ENCODE measurements at places on chromosomes 5 and 9.

- DNase-seq, result no peak
Observed at GRCh38 chr9:70893580-70894122, 227.8 kb downstream of the TRPM3 start.

DNA sequence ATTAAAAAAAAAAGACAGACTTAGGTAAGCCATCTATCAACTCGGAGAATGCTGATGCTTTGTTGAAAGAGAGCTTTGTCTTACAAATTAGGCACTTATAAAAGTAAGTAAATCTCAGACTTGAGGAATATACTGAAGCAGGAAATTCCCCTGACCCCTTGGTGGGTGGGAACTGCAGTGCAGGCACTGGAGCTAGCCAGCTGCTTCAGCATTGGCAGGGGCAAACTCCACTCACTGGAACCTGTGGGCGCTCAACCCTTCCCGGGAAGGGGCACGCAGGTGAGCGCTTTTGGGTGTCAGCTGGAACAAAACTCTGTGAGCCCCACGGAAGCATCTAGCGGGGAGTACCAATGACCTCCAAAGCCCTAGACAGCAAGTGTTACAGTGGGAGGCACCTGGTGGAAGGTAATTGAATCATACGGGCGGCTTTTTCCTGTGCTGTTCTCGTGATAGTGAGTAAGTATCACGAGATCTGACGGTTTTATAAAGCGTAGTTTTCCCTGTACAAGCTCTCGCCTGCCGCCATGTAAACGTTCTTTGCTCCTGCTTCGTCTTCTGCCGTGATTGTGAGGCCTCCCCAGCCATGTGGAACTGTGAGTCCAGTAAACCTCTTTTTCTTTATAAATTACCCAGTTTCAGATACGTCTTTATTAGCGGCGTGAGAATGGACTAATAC lies 628.0 kb upstream of the CDH18 start:
- no peak for DNase-seq

DNA sequence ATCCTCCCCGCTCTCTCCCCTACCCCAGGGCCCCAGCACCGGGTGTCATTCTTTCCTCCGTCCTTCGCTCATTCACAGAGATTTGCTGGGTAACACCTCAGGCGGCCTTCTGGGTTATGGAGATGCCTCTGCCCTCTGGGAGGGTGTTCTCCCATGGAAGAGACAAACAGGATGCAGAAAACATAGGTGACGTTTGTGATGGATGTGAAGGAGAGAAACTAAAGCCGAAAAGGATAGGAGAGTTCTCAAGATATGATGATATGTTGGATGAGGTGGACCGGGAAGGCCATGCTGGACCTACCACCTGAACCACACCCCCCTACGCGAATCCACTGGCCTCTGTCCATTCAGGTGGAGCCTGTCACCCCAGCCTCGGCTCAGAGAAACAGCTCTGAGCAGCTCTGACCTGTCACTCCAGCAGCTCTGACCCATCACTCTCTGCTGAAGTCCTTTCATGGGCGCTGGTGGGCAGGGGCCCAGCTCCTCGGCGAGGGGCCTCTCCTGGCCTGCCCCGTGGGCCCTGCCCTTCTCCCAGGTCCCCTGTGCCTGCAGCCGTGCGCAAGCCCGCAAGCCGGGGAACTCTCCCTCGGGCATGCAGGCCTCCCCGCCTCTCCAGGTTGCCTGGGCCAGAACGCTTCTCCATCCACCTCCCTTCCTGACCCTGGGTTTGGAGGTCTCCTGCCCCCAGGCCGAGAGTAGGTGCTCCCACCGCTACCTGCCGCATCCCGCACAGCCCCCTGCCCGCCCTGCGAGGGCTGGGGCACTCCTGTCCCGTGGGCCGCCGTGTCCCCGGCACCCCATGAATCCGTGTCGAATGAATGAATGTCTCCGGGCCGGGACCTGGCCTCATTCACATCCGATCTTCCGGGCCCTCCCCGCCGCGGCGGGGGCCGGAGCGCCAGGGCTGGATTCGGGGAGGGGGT lies 717 bp upstream of the NCS1 start:
- DNase-seq, result no peak

- no peak for DNase-seq
Observed at GRCh38 chr5:74196233-74196632, 444.3 kb downstream of the ENC1 start.
